Posterior cingulate gyrus (tissue), 11 donors: ENCODE measurements at places on chromosomes 7 and 10.
A peak's percentile ranks its signal among the peaks of the same experiment; 100 is the strongest.

GRCh38 chr10:89889606-89890005, 188.2 kb downstream of the KIF20B start:
- no peak for DNase-seq

GRCh38 chr7:120876922-120877321, 19.0 kb upstream of the TSPAN12 start:
- no peak for DNase-seq

- DNase-seq = no peak
Measured at GRCh38 chr7:116911801-116912200, 41.5 kb upstream of the ST7 start.

GRCh38 chr10:8315619-8316021, 261.1 kb downstream of the GATA3 start:
- DNase-seq = no peak

GRCh38 chr7:47314728-47315607, 266.9 kb downstream of the TNS3 start:
- DNase-seq = no peak

DNA sequence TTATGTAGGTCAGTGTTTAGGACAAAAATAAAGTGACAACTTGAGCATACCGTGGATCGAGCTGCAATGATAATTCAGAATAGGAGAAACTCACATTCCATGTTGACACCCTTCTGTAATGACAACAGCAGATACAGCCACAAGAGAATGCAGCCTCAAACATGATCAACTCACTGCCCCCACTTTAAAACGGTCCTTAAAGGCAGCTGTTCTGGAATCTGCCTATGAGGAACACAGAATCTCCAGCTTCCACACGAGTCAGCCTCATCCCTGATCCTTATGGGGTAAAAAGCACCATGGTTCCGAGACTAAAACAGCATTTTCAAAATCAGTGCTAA, 32.5 kb upstream of the DAGLB start:
- no peak for DNase-seq

- no peak for DNase-seq
Measured at GRCh38 chr10:91804126-91804510, 5.9 kb downstream of the TNKS2 start.

GRCh38 chr10:112680586-112680985, 233.6 kb downstream of the VTI1A start:
- no peak for DNase-seq

DNA sequence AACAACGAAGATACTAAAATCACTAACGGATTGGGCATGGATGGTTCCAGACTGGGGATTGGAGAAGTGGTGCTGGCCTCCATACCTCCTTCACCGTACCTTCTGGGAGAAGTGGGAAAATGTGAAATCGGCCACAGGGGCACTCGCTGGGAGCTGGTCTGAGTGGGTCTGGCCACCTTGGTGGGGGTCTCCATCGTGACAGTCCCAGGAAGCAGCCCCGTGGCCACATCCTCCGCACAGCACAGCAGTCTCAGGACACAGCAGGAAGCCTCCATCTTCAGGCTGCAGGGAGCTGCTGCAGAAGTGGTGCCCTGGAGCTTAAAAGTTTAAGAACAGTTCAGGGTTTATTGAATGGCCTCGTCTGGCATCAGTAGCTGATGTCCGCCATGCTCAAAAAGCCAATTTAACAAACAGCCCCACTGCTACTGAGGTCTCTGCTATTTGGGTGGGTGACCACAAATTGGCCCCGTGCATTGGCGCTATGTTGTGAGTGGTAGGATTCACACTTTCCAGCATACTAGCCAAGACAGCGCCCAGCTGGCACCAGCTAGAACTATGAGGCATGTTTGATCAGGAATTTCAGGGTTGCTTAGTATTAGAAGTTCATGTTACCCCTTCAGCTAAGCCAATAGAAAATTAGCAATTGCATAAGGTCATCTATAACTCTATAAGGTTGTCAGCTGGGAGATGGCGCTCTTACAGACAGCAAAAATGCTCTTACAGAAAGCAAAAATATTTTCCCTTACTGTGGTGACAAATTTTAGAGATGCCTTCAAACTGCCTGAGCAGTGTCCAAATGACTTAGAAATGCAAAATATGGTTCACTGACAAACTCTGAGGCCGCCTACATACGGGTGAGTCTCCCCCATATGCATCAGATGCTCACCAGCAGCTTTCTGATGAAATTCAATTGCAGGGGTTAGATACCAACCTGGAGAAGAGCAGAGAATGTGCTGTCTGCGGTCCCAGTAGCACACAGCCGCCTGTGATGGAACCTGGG, 17.0 kb downstream of the PKD1L1 start:
- peak; percentile 49 for DNase-seq

DNA sequence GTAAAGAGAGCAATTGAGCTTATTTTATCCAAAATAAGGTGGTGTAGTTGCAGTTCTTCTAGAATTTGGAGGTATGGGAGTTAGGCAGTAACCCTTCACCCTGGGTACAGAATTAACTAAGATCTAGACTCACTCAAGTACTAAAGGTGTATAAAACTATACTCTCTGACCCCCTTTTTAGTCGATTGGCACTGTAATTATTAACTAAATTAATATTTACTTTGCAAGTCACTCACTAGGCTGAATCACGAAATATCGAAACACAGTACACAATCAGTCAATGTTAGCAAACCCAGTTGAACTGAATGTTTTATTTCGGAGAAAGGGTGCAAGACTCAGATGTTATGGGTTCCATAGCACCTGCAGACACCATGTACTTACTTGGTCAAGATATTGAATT, 14.6 kb upstream of the CYP2C19 start:
- no peak for DNase-seq

DNA sequence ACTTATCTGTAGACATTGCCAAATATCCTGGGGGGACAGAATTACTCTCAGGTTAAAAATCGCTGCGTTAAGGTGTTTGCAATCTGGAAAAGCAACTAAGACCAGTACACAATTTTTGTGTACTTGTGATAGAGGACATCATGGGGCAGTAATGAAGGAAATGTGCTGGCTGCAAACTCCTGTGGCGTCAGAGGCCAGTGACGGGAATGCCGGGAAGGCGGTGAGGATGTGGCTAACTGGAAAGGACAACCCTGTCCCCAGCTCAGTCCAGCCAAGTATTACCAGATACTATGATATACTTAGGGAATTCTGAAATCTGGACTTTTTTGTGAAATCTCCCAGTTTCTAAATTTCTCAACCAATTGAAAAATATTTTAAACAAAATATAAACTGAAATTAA, 103.1 kb upstream of the NANOS1 start:
- no peak for DNase-seq

DNA sequence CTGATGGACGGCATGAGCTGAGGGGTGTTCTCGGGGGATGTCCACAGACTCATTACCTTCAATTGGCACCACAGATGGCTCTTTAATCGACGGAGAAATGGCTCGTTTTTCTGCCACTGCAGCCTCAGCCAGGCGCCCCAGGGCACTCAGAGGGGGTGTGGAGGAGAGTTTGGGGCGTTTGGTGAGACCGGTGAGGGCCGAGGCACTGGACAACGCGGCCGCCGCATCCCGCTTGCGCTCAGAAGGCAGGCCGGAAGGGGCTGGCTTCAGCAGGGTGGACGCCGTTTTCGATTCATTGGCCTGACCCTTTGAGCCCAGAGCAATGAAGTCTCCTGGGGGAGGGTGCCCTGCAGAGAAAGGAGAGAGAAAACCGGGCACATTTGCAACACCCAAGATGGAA, 1.3 kb downstream of the INTS1 start:
- DNase-seq = no peak

- DNase-seq = no peak
Measured at GRCh38 chr10:4501306-4501705, 324.7 kb upstream of the AKR1E2 start.

GRCh38 chr10:110612087-110612486, 32.0 kb upstream of the RBM20 start:
- no peak for DNase-seq

GRCh38 chr7:74657692-74658177, at the start of gene GTF2I:
TSS of gene GTF2I (plus strand) at chr7:74657718. CDS start at chr7:74689129, 31,411 bp downstream.
- no peak for DNase-seq

DNA sequence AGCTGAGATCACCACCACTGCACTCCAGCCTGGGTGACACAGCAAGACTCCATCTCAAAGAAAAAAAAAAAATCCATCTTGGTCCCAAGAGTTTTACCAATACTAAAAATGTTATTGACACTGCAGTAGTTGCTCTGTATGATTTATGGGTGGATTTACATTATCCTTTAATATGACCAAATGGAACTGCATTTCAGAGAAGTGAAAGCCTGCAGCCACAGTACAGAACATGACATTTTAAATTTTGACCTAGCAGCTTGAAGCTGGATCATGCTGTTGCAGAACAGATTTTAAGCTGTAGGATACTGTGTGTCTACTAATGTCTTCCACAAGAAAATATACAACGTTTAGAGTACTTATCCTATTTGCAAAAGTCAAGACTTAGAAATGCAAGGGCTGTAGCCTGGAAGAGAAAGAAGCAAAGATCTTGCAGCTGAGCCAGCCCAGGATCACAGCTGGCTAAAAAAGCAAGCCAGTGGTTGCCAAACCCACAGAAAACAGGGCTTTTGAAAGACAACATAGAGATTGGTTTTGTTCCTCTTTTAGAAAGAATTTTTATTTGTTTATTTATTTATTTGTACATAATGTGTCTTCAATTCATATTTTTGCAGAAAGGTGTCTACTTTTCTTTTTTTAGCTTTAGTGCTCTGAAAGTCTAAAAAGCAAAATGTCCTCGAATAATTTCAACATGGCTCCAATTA, 55.2 kb upstream of the WNT16 start:
- DNase-seq = no peak

DNA sequence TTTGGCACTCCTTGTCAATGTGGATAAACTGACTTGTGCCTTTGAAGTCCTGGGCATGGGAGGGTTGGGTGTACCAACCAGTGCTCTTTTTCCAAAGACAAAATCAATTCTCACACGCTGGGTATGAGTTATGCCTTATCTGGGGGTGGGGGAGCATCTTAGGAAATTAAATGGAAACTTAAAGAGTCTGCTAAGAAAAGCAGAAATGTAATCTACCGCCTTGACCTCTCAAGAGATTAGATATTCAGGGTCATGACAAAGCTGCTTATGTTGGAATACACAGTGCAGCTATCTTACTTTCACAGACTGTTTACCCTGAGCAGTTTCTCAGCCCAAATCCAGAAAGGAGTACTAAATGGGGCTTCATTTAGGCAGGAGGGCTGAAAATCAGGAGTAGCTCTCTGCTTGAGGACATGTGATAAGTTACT, 2.6 kb downstream of the MEST start:
- DNase-seq = no peak

DNA sequence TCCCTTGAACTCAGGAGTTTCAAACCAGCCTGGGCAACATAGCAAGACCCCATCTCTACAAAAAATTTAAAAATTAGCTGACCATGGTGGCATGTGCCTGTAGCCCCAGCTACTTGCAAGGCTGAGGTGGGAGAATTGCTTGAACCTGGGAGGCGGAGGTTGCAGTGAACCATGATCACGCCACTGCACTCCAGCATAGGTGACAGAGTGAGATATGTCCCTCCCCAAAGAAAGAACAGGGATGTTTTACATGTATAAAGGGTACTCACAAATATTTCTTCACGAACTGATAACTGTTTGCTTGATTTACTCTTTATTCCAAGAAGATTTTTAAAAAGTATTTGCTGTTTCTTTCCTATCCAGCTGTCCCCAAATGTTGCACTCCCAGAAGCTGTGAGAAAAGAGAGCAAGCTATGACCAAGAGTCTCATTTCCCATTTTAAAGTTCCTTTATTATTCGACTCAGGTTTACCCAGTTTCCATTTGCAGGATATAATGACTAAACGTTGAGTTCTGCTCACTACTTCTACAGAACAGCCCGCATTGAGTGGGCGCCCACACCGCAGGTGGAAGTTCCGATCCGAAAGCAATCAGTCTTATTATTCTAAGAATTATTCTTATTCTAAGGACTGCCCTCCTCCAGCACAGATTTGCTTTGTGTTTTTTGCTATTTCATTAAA, 90.7 kb downstream of the APBB1IP start:
- no peak for DNase-seq

- DNase-seq = peak; percentile 30
Measured at GRCh38 chr10:89206402-89207180, 526 bp downstream of the CH25H start.

DNA sequence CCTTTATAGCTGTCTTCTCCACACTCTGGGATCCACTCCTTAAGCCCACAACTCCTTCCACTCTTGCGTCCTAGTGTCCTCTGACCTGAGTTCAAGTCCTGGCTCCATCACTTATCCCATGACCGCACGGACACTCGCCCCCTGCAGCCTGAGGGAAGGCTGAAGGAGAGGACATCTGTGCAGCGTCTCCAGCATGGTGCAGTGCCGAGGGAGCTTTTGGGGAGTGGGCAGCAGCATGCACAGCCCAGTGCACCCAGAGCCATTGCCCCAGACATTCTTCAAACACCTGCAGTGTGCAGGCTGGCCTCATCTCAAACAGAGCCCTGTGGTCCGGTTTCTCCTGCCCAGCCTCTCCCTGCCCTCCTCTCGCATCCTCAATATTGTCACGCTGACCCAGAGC, 317.1 kb upstream of the ZMIZ1 start:
- no peak for DNase-seq

DNA sequence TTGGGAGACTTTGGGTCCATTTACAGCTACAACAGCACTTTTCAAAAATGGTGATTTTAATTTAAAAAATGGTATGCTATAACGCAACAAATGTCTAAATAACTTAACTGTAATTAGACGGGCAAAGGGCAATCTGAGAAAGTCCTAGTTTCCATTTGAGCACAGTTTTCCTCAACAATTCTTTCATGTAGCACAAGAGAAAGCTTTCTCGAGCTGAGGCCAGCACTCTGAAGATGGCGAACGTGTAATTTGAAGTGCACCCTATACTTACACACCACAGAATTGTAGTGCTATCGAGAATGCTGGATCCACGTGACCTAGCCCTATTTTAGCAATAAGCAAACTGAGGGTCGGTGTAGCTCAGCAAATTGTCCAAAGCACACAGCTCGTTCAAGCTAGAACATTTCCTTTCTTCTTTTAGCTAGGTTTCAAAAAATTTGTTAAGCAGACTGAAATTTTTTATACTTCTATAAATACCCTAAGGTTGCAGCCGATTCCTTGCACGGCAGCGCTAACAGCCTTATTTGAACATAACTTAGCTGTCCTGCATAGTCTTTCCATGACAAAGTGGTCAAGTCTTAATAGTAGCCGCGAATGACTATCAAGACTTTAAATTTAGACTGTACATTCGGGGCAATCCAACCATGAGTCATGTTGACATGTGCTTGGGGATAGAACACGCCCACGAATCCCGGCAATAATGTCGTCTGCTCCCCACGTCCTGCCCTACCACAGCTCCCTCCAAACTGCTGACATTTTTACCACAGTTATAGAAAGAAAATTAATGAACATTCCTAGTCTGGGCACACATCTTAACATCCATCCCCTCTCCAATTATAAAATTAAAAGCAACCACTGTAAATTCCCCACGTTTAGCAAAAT, 10.0 kb downstream of the KLF6 start:
- DNase-seq = no peak
